ENCODE measurements at places on chromosomes 16 and 17.

DNA sequence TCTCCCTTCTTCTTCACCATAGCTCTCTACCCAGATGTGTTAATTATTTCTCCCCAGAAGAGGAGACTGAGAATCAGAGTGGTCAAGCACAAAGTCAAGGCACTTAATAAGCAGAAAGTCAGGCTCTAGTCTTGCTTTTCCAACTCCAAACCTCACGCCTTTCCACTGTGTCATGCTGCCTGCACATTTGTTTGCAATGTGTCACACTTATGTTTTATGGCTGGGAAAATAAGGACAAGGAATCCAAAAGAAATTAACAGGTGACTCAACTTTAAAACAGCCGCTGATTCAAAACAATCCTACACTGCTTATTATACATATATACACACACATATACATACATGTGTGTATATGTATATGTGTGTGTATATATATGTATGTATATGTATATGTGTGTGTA, 255.7 kb upstream of the DYNLRB2 start:
- DNase-seq: no peak

DNA sequence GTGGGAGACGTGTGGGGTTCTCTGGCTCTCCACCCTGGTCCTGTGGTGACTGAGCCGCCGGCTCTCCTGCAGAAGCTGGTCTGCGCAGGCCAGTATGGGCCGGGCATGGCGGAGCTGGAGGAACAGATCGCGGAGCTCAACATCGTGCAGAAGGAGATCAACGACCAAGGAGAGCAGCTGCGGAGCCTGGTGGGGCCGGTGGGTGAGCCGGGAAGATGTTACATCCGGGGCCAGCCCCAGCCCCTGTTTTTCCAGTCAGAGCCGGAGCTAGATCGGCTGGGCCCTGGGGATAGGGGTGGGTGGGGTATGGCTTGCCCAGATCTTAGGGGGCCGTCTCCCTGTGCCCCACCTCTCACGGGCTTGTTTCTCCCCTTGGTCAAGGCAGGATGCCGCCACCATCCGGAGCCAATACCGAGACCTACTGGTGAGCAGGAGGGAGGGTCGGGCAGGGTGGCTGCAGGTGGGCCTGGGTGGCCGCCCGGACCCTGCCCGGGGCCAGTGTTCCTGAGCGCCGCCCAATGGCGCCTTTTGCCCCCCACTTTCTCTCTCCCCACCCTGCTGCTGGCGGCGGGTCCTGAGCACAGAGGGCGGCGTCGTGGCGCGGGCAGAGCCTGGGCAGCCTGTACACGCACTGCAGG, 5.0 kb downstream of the EVPLL start:
- DNase-seq: no peak

GRCh38 chr17:146546-146945, 9.2 kb downstream of the SCGB1C2 start:
- no peak for DNase-seq

DNA sequence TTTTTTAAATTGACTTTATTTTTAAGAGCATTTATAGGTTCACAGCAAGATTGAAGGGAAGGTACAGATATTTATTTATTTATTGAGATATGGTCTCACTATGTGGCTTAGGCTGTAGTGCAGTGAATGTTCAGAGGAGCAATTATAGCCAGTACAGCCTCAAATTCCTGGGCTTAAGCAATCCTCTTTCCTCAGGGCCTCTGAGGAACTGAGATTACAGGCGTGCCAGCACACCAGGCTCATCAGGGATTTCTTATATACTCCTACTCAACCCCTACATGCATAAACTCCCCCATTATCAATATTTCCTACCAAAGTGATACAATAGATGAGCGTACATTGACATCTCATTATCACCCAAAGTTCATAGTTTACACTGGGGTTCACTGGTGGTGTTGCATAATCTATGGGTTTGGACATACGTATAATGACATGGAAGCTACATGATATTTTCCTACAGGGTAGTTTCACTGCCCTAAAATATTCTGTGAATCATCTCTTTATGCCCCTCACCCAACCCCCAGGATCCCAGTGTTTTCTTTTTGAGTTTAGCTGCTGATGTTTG, 33.5 kb downstream of the HS3ST3B1 start:
- no peak for DNase-seq

DNA sequence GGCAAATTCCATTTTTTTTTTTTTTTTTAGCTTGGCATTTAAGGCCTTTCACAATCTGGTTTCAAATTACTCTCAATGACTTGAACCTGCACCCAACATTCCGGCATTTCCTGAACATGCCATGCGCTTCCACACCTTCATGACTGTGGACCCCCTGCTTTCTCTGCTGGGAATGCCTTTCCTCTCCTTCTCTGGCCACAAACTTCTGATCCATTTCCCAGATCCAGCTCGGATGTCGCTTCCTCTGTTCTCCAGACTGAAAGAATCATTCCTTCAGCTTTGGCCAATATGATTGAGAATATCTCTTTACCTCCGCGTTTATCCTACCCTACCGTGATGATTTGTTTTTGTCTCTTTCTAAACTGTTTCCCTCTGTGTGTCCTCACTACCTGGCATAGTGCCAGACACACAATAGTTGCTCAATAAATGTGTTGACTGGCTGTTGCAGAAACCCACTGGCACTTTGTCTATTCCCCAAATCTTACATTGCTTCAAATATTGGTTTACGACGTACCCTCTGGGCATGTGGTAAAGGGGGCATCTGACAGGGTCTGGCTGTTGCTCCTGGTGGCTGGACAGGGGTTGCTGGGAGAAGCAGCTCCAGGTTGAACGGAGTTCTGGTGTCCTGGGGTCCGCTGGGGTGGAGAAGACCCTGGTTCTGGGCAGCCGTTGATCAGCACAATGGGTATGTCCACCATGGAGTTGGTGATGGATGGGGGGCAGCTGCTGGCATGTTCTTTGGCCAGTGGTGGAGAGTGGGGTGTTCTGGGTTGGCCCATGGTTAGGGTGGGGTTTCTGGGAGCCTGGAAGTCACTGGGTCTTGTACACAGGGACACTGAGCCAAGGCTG, 14.7 kb downstream of the TNS4 start:
- no peak for DNase-seq

DNA sequence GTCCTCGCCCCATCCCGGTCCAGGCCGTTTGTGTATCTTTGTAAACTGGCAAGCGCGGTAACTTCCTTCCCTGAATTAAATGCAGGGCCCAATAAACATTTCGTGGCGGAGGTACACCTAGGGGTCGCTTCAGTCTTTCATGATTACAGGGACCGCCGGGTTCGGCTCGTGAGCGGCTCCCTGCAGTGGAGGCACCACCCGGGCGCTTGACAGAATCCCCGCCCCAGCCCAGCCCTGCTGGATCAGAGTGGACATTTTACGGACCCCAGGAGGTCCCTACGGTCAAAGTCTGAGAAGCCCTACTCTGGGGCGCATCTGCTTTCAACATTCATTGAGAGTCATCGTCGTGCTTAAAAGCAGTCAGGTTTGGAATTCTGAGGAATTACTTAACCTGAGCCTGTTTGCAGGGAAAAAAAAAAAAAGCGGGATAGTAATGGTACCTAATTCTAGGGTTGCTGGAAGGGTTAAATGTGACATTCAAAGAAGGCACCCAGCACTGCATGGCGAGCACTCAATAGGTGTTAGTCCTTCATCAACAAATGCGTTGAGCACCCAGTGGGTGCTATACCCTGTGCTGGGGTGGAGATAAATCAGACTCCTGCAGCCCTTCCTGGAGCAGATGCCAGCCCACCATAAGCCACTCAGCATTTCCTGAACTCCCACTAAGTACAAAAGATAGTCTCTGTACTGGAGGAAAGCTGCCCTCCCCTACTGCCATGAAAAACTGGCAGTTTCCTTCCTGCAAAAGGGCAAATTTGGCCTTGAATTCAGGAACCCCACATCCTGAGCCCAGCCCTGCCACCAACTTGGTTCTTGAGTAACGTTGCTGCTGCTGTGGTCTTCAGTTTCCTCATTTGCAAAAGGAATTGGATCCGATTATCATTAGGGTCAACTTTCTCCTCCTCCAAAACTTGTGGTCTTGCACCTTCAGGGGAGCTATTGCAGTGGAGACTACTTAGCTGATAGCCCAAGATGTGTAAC, 658 bp upstream of the DUSP3 start:
- no peak for DNase-seq

GRCh38 chr16:57536306-57537193, at the start of gene CCDC102A:
CCDC102A (minus strand) TSS chr16:57536571; CDS start chr16:57529177, 7,394 bp downstream.
- peak; percentile 30 for DNase-seq

- DNase-seq: no peak
Measured at GRCh38 chr16:15975172-15975571, 25.8 kb downstream of the ABCC1 start.

- no peak for DNase-seq
Measured at GRCh38 chr17:66491213-66491612, 188.8 kb downstream of the PRKCA start.

- DNase-seq: no peak
Measured at GRCh38 chr17:59190806-59191205, 19.0 kb upstream of the SMG8 start.

GRCh38 chr17:45233423-45233924, 11.8 kb downstream of the FMNL1 start:
- DNase-seq: no peak

- no peak for DNase-seq
Measured at GRCh38 chr16:28482026-28482425, 9.8 kb downstream of the CLN3 start.

- DNase-seq: no peak
Measured at GRCh38 chr16:24967074-24967473, 48.1 kb downstream of the ARHGAP17 start.

DNA sequence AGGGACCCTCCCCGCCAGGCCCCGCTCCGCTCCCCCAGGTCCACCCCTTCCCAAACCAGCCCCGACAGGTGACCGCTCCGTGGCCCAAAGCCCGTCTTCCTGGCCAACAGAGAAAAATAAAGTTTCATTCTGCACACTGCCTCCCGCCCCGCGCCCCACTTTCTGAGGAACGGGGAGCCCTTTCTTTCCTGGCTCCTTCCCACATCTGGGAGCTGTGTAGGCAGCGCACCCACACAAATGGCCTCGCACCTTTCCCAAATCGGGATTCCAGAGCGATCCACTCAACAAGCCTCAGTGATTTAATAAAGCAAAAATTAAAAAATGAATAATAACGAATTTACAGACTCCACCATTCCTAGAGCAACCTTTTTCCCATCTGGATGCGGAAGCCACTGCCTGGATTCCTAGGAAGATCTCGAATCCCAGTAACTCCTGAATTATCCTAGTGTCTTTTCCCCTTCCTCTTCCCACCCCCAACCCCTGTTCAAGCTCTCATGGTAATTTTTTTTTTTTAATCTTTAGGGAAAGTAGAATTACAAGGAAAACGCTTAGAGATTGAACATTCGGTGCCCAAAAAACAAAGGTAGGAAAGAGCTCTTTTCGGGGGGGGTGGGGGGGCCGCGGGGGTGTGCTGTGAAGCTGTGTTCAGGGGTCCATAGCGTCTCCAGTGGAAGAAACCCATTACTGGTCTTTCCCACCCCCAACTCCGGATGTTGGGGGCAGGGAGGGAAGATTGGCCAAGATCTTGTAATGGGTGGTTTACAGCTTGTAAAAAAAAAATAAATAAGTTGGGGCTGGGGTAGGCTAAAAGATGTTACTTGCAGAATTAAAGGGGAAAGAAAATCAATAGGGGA, 1.6 kb downstream of the IGF2BP1 start:
- no peak for DNase-seq

DNA sequence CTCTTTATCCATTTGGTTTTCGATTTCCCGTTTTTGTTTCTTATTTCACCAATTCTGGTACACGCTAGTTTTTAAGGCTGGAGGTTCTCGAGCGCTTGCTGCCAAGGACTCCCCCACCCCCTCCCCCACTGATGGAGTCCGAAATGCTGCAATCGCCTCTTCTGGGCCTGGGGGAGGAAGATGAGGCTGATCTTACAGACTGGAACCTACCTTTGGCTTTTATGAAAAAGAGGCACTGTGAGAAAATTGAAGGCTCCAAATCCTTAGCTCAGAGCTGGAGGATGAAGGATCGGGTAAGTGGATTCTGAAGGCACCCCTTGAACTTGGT, 825 bp downstream of the RPTOR start:
- DNase-seq: no peak

GRCh38 chr16:84739349-84740124, 39.7 kb downstream of the USP10 start:
- DNase-seq: no peak

GRCh38 chr17:82230609-82231311, 1.9 kb downstream of the SLC16A3 start:
- no peak for DNase-seq

- DNase-seq: no peak
Measured at GRCh38 chr17:18987230-18987610, 17.3 kb downstream of the FAM83G start.

DNA sequence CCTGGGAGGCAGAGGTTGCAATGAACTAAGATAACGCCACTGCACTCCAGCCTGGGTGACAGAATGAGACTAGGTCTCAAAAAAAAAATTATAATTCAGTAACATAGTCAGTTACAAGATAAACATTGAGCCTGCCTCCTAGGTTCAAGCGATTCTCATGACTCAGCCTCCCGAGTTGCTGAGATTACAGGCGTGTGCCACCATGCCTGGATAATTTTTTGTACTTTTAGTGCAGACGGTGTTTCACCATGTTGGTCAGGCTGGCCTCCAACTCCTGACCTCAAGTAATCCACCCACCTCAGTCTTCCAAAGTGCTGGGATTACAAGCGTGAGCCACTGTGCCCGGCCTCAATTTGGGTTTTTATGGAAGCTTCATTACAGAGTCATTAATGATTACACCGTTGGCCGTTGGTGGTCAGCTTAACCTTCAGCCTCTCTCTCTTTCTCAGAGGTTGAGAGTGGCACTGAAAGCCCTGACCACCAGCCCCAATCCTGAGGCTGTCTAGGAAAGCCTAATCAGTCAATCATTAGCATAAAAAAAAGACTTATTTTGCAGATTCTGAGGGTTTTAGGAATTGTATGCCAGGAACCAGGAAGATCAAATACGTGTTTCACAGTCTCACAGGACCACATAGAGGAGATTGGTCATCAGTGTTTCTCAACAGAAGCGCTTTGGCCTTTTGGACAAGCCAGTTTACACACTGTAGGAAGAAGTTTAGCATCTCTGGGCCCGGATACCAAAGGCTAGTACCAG, 1.3 kb upstream of the LRRC37A3 start:
- DNase-seq: no peak

DNA sequence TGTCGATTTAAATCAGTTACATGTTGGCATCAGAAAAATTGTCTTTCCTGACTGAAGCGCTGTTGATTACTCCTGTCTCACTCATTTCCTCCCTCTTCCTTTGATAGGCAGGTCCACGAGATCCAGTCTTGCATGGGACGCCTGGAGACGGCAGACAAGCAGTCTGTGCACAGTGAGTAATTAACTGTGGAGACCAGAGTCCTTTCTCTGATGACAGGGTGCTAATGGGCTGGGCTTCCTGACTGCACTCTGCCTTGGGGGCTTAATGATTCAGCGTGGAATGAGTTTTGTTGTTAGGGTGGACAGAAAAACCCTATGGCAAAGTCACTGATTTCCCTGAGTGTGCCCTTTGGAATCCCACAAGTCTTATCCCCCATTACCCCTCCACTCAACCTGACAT, 6.5 kb downstream of the GOSR2 start:
- DNase-seq: no peak

Measured in stimulated activated CD4-positive, alpha-beta T cell treated with anti-CD3 and anti-CD28 coated beads, Interleukin-15, amount 100 ng/mL, for 1 hour (primary cell).